ENCODE measurements at places on chromosomes 12 and 14.

DNA sequence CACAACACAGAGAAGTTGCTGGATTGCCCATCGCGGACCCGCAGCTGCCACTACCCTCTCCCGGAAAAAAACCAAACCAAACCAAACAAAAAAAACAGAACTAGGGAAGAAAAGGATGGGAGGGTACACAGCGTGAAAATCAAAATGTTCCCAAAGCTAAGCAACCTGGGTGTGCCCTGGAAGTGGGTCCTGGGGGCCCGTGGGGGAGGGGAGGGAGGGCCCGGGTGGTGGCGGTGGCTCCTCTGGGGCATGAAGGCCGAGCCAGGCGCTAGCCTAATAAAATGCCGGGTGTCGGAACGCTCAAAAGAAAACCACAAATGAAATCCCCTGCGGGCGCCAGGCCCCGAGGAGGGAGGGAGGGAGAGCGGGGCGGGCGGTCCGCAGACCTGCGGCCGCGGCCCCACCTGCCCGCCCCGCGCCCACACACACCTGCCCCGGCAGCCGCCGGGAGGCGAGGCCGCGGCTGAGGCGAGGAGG, 787 bp downstream of the HECTD4 start:
- DNase-seq: peak; percentile 38

GRCh38 chr14:61102549-61103466, 121.8 kb downstream of the SLC38A6 start:
- no peak for DNase-seq

- DNase-seq: no peak
These were observed 16.0 kb downstream of the CPNE8 start for GRCh38 chr12:38889297-38889815.

DNA sequence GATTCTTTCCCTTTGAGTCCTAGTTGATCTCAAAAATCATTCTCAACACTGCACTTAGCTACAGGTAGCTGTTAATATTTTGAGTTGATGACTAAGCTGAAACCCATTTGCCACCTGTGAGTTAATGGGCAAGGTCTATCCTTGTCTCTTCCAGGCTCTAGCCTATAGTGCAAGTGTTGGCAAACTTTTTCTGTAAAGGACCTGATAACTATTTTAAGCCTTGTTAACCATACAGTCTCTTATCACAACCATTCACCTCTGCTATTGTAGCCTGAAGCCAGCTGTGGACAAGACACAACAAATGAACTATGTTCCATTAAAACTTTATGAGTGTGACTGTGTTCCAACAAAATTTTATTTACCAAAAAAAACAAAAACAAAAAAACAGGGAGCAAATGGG, 19.4 kb downstream of the RAP1B start:
- DNase-seq: no peak

GRCh38 chr14:67837011-67837624, 17.5 kb downstream of the RAD51B start:
- no peak for DNase-seq

GRCh38 chr12:81078469-81079196, 754 bp downstream of the ACSS3 start:
- DNase-seq: no peak

GRCh38 chr12:50845021-50845647, 2.4 kb downstream of the TMPRSS12 start:
- no peak for DNase-seq

- no peak for DNase-seq
These were observed 245.9 kb downstream of the ADAMTS20 start for GRCh38 chr12:43306066-43306465.

DNA sequence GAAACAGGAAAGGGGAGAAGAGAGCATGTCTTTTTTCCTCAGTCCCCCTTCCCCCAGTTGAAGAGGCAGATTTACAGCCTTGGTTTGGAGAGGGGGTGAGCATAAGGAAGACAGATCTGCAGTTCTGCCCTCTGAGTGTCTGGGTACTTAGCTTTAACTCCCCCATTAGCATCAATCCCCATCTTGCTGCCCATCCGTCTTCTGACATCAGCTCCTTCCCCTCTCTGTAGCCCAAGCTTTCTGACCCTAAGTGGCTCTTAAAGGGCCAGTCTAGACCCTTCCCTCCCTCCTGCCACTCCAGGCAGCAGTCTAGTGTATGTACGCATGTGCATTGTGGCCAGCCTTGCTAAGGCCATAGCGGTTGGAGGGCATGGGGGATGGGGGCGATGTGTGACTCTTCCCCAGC, 7.3 kb downstream of the GPR84 start:
- DNase-seq: no peak

DNA sequence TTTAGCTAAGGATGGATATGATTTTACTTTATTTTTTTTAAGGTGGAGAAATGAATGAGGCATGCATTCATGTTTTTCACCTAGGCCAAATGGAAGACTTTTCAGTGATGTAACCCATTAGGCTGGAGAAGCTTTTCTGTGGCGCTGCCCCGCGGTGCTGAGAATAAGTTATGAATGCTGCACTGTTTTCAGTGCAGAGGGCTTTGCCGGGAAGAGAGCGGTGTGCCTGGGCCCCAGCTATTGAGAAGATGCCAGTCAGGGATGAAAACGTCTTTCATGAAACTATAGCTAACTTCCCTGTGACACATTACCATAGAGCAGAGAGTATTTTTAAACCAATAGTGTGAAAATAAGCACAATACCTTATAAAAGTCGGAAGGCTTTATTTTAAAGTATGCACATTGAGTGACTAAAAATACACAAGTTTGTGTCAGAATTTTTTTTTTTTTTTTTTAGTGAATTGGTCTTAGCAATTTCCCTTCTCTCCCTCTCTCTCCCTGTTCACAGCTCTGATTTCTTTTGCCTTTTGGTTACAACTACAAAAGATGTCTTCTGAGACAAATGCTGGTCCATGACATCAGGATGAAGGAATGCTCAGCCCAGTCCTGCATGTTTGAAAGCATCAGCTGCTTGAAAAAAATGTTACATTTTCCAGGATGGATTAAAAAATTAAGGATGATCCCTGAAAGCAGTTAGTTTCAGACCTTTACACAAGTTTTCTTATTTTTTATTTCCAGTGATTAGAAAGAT, 48.3 kb downstream of the NPAS3 start:
- peak; percentile 65 for DNase-seq

DNA sequence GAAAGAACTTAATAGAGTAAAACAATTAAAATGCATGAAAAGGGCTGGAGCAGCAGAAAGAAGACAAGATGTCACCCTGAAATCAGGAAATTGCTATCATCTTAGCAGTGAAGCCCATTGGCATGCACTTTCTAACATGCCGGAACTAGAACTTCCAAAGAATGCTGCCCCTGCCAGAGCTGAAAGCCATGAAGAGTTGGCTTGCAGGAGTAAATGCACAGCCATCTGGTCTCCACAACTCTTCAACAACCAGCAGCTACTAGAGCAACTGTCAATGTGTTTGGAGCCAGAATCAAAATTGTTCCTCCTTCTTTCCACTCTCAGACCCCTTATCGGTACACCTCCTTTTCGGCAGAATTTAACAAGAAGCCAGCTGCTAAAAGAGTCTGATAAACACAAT, 414.1 kb downstream of the KCNH5 start:
- DNase-seq: no peak

- no peak for DNase-seq
These were observed at the start of gene PAX9 for GRCh38 chr14:36661506-36662257. Gene PAX9 (plus strand): TSS chr14:36661860. CDS start chr14:36662090, 230 bp downstream.

DNA sequence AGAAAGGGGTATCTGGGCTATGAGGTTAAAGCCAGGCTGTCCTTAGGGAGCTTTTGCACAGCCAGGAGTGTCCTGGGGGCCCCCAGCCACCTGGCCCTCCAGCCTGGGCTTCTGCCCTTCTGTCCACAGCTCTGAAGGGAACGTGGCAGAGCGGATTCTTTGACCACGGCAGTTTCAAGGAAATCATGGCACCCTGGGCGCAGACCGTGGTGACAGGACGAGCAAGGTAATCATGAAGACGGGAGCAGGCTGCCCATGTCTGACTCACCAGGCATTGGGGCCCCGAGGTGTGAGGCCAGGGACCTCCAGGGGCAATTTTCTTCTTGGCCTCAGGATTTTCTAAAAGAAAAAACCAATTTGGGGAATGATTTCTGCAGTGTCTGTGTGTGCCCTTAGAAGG, 53.1 kb downstream of the FOXN4 start:
- DNase-seq: no peak

DNA sequence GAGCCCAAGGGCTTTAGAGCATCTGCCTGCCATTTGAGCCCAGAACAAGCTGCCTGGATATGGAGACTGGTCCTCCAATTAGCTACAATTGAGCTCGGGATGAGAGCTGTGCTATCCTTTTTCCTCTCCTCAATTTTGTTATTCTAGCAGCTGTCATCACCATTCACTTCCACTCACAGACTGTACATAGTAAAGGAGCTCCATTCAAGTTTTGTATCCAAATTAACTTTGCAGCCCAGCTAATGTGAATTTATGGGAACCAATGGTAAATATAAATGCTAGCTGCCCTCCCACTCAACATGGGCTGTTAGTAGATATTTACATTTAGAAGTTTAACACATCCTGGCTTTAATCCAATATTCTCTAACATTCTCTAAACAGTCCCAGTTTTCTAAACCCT, 44.6 kb downstream of the BMP4 start:
- DNase-seq: no peak

DNA sequence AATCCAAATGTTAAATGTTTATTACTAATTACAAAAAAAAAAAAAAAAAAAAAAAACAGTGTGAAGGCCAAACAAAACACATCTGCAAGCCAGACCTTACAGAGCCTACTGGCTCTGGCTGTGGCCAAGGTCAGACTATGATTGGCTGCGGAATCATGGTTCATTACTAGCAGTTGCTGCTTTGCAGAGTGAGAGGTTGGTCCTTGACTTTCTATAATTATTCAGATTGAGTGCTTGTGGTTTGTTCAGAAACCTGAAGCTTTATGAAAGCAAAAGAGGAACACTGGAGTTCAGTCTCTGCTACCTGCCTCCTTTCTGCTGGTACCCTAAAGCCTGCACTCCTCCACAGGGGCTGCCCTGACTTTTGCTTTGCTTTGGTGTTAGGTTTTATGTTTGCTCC, 550.9 kb downstream of the BCL11B start:
- no peak for DNase-seq

DNA sequence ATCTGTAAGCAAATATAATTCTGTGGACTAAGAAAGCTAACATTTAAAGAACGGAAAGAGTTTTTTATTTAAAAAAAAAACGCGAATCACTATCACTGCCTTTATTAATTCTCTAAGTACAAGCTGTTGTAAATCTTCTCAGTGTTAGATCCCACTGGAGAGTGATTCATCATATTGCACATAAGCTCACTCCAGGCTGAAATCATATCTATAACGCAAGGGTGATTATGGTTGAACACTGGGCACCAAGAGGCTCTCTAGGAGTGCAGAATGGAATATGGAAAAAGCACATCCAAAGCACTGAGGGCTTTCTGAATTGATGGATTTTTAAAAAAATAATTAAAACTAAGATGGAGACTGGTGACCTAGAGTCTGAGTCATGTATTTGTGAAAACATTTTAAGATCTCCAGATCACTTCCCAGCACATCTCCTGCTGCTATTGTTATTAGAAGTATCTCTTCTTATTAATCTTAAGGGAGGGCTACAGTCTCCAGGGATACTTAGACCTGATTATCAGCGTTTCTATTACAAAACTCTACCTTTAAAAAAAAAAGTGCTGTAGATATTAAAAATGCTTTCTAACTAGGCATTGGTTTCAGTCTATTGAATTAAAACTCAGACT, 1106.8 kb downstream of the AACS start:
- no peak for DNase-seq

- DNase-seq: peak; percentile 74
These were observed 9.2 kb upstream of the NUAK1 start for GRCh38 chr12:106147956-106148355.

DNA sequence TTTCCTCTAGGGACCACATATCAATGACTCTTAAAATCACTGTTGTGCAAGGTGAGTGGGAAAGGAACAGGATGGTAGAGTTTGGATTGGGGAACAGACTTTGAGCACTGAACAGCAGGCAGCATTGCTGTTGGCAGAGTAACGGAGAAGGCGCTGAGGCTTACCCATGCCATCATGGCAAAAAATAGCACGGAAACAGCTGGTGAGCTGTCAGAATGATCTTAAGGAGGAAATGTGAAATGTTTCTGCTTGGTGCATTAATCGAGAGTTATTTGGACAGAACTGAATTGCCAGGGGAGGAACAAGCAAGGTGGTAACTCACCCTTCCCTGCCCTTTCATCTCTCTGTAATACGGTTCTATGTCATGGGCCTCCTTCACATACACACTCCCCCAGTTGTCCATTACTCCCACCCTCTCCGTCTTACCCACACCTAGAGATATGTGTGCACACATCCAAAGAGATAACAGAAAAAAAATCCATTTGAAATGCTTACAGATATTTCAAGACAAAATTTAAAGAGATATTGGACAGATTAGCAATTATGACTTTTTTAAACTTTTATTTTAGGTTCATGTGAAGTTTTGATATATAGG, 572.5 kb downstream of the DIO2 start:
- DNase-seq: no peak

- DNase-seq: no peak
These were observed 115.9 kb downstream of the BCL11B start for GRCh38 chr14:99156090-99156425.

DNA sequence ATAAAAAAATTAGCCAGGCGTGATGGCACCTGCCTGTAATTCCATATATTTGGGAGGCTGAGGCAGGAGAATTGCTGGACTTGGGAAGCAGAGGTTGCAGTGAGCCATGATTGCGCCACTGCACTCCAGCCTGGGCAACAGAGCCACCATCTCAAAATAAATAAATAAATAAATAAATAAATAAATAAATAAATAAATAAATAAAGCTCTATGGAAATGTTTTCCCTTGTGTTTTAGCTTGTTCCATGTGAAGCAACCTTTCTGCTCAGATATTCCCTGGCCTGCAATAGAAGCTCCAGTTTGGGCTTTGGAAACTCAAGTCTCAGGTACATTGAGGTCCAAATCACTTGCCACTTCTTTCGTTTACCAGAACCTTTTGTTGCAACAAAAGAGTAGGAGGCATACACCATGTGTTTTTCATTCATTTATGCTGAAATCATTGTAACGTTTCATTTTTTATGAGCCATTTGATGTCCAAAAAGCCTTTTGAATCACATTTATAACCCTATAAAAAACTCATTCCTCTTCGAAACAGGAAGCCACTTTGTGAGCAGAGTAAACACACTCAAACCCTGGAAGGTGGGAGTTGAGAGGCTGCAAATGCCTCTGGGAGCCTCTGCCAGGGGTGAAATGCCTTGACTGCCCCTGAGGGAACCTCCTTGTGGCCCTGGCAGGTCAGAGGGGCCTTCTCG, 376.6 kb upstream of the TBX3 start:
- no peak for DNase-seq

GRCh38 chr14:77459072-77459723, 1.3 kb downstream of the AHSA1 start:
- peak; percentile 8 for DNase-seq

Measured in C1 segment of cervical spinal cord (tissue), 14 donors.